Progenitor cell of endocrine pancreas (in vitro differentiated cells): ENCODE measurements at places on chromosomes 4 and X.

GRCh38 chr4:158327525-158327924 lies 117.2 kb downstream of the TMEM144 start:
- no peak overlapping the region for H3K4me3 ChIP-seq
- H3K4me1 ChIP-seq: no peaks in the 10 kb centered on the region
- H3K27ac ChIP-seq: no peak overlapping the region
- DNase-seq: no peak

GRCh38 chr4:105241451-105241850 lies 94.8 kb downstream of the TET2 start:
- no peaks in the 10 kb centered on the region for H3K27me3 ChIP-seq
- H3K36me3 ChIP-seq: peaks cover 21% of the 10 kb centered on the region
- H3K4me3 ChIP-seq: no peak overlapping the region
- no peak overlapping the region for H3K27ac ChIP-seq
- H3K4me1 ChIP-seq: no peaks in the 10 kb centered on the region
- DNase-seq: no peak

GRCh38 chr4:67765401-67765800 lies 11.2 kb upstream of the GNRHR start:
- no peaks in the 10 kb centered on the region for H3K27me3 ChIP-seq
- peaks cover 3% of the 10 kb centered on the region for H3K4me1 ChIP-seq
- no peak overlapping the region for H3K4me3 ChIP-seq

- H3K4me1 ChIP-seq: peaks cover 5% of the 10 kb centered on the region
- peak overlapping the region; percentile 9 for H3K27ac ChIP-seq
- no peak overlapping the region for H3K4me3 ChIP-seq
- DNase-seq: no peak
- H3K36me3 ChIP-seq: no peaks in the 10 kb centered on the region
Measured at GRCh38 chr4:57501720-57502119, 391.5 kb upstream of the IGFBP7 start.

- no peak overlapping the region for H3K4me3 ChIP-seq
- H3K27ac ChIP-seq: no peak overlapping the region
- H3K36me3 ChIP-seq: peaks cover 9% of the 10 kb centered on the region
Measured at GRCh38 chrX:17566740-17567139, 170.6 kb upstream of the SCML1 start.

DNA sequence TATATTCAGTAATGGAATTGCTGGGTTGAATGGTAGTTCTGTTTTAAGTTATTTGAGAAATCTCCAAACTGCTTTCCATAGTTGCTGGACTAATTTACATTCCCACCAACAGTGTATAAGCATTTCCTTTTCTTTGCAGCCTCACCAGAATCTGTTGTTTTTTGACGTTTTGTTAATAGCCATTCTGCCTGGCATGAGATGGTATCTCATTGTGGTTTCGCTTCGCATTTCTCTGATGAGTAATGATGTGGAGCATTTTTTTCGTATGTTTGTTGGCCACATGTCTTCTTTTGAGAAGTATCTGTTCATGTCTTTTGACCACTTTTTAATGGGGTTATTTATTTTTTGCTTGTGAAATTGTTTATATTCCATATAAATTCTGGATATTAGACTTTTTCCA lies 13.6 kb upstream of the MAGED4B start:
- H3K4me3 ChIP-seq: no peak overlapping the region
- DNase-seq: no peak
- H3K4me1 ChIP-seq: no peaks in the 10 kb centered on the region
- peaks cover 1% of the 10 kb centered on the region for H3K36me3 ChIP-seq

DNA sequence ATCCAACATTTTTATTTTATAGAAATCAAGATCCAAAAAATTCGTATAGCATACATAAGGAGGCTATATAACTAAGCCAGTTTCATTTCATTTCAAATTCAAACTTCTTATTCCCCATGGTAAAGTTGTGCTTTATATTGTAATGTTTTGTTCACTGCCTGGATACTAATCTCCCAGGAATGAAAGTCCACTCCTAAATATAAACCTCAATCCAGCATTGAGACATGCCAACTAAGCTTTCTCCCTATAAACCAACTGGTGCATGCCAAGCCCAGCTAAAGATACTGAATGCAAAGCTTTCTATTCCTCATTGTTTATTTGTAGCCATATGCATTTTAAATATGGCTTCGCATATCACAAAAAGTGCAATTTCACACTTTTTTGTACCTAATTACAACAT lies 63.8 kb upstream of the INPP4B start:
- H3K27me3 ChIP-seq: no peaks in the 10 kb centered on the region
- no peaks in the 10 kb centered on the region for H3K36me3 ChIP-seq
- H3K4me3 ChIP-seq: no peak overlapping the region
- no peak overlapping the region for H3K27ac ChIP-seq
- no peak for DNase-seq

DNA sequence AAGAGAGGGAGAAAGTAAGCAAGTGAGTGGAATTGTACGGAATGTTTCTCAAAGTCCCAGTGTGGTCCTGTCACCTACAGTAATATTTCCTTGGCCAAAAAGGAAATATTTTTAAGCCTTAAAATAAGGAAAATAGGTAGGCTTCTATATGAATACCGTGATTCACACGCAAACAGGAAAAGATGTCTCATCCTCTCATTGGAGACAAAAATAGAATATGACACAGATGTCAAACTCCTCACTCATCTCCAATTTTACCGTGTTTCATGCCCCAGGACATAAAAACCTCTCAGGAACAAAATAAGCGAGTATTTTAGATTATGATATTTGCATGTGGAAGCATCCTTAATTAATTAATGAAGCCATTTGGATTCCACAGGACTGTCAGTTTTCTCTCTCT lies 1269.5 kb downstream of the RAPGEF2 start:
- H3K36me3 ChIP-seq: no peaks in the 10 kb centered on the region
- H3K27me3 ChIP-seq: no peaks in the 10 kb centered on the region
- no peaks in the 10 kb centered on the region for H3K4me1 ChIP-seq

- H3K4me1 ChIP-seq: peaks cover 7% of the 10 kb centered on the region
- no peak overlapping the region for H3K27ac ChIP-seq
- H3K4me3 ChIP-seq: no peak overlapping the region
- DNase-seq: no peak
- H3K36me3 ChIP-seq: no peaks in the 10 kb centered on the region
Measured at GRCh38 chr4:138512756-138513155, 270.6 kb upstream of the SLC7A11 start.

DNA sequence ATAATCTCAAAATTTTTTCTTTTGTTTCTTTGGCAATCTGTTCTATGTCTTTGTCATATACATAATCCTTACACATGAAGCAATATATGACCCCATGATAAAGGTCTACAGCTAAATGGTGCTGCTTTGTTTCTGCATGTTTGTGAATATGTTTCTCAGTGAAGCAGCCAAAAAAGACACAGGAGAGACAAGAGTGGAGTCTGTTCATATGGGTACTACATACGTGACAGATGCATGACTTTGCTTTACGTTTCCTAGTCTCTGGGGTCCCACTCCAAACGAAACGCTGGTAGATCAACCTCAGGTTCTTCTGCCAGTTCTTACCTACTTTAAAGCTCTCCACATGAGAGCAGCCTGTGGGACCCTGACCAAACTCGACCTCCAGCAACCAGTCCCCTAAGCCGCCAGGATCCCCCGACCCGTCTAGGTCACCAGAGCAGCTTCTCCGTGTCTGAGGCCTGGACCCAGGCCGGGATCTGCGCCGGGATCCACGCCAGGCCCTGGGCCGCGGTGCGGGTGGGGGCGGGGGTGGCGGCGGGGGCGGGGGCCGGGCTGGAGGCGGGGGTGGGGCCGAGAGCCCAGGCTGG lies 1.5 kb downstream of the USP51 start:
- H3K27ac ChIP-seq: peak overlapping the region; percentile 87
- H3K4me3 ChIP-seq: peak overlapping the region; percentile 89
- DNase-seq: no peak
- peaks cover 2% of the 10 kb centered on the region for H3K36me3 ChIP-seq
- H3K27me3 ChIP-seq: no peaks in the 10 kb centered on the region
- H3K4me1 ChIP-seq: no peaks in the 10 kb centered on the region

GRCh38 chr4:89563431-89563830 lies 255.8 kb upstream of the GPRIN3 start:
- no peak overlapping the region for H3K4me3 ChIP-seq
- H3K36me3 ChIP-seq: no peaks in the 10 kb centered on the region
- no peaks in the 10 kb centered on the region for H3K27me3 ChIP-seq
- H3K4me1 ChIP-seq: peaks cover 25% of the 10 kb centered on the region
- H3K27ac ChIP-seq: no peak overlapping the region

- H3K4me1 ChIP-seq: no peaks in the 10 kb centered on the region
- H3K4me3 ChIP-seq: no peak overlapping the region
- no peak overlapping the region for H3K27ac ChIP-seq
- H3K36me3 ChIP-seq: peaks cover 2% of the 10 kb centered on the region
Measured at GRCh38 chr4:186201535-186202230, 10.3 kb downstream of the CYP4V2 start.

GRCh38 chrX:76815754-76816153 lies 388.2 kb downstream of the MAGEE1 start:
- H3K27me3 ChIP-seq: no peaks in the 10 kb centered on the region
- H3K4me3 ChIP-seq: no peak overlapping the region
- H3K36me3 ChIP-seq: no peaks in the 10 kb centered on the region
- DNase-seq: no peak
- no peaks in the 10 kb centered on the region for H3K4me1 ChIP-seq
- H3K27ac ChIP-seq: no peak overlapping the region

DNA sequence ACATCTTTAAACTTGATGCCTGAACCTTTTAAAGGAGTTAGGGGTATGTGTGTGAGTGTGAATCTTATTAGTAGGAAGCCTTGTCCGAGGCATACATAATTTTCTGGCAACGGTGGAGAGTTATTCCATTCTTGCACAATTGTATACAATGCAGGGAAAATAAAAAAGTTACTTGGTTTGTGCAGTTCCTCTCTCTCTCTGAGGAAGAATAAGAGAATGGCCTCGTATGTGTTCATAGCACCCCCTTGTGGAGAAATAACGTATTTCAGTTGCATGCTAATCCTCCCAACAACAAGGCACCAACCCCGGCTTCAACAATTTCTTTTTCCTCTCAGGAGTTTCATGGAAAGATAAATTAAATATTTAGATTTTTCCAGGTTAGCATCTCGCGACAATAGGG lies 33.7 kb upstream of the FGF13 start:
- DNase-seq: peak; percentile 30
- H3K4me3 ChIP-seq: no peak overlapping the region
- H3K4me1 ChIP-seq: peaks cover 8% of the 10 kb centered on the region
- no peak overlapping the region for H3K27ac ChIP-seq

DNA sequence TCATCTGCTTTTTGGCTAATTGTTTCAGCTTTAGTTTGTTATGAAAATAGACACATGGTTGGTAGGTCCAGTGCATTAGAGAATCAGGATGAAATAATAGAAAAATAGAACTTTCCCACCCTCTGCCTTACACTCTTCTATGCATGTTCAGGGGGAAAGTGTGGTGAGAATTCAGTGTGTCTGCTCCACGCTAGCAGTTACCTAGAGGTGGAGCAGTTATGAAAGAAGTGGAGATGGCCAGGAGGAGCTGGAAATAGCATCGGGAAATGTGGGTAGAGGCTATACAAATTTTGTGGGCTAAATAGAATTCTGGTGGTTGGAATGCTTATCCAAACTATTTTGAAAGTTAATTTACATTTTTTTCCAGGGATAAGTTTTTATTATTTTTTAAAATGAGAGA lies 91.4 kb upstream of the MAD2L1 start:
- H3K27ac ChIP-seq: no peak overlapping the region
- H3K36me3 ChIP-seq: no peaks in the 10 kb centered on the region
- no peak overlapping the region for H3K4me3 ChIP-seq
- DNase-seq: no peak
- no peaks in the 10 kb centered on the region for H3K27me3 ChIP-seq

DNA sequence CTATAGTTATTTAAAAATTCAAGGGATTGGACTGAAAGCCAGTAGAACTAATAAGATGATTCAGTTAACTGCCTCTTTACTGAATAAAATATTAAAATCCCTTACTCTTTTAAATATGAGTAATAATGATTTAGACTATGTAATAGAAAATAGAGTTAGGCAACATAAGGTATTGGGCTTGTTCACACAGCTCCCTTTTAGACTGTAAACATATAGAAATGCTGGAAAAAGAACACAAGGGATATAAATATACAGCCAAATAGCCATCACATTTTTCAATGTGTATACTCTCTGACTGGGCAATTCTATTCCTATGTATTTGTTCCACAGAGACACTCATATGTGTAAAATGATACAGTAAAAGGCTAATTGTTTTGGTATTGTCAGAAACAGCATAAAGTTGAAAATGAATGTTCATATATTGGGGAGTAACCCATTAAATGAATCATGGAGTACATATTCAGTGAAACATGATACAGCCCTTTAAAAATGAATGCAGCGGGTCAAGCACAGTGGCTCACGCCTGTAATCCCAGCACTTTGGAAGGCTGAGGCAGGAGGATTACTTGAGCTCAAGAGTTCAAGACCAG lies 129.8 kb downstream of the TBC1D19 start:
- no peak overlapping the region for H3K4me3 ChIP-seq
- H3K27me3 ChIP-seq: no peaks in the 10 kb centered on the region
- H3K4me1 ChIP-seq: peaks cover 2% of the 10 kb centered on the region

GRCh38 chr4:8041172-8041571 lies 101.5 kb upstream of the AFAP1 start:
- no peak overlapping the region for H3K27ac ChIP-seq
- no peaks in the 10 kb centered on the region for H3K36me3 ChIP-seq
- no peak for DNase-seq
- H3K4me1 ChIP-seq: peaks cover 22% of the 10 kb centered on the region

DNA sequence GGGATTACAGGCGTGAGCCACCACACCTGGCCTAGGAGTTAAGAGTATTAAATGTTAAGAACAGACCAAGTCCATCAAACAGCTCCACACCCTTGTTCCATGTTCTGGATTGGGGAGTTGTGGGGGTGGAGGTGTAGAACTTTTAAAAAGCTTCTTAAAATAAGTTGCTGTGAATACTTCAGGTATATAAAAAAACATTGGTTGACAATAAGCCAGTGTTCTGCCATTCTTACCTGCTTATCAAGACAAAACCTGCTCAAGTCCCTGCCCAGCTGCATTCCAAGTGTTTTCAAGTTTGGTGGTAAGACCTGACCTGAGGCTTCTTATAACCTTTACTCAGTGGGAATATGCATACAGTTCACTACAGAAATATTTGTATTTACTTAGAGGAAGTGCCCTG lies 6.4 kb downstream of the RBM3 start:
- no peaks in the 10 kb centered on the region for H3K27me3 ChIP-seq
- DNase-seq: no peak
- peaks cover 15% of the 10 kb centered on the region for H3K36me3 ChIP-seq
- H3K27ac ChIP-seq: no peak overlapping the region
- H3K4me3 ChIP-seq: no peak overlapping the region

GRCh38 chr4:115332078-115332477 lies 218.7 kb upstream of the NDST4 start:
- no peak overlapping the region for H3K4me3 ChIP-seq
- H3K36me3 ChIP-seq: no peaks in the 10 kb centered on the region
- no peak overlapping the region for H3K27ac ChIP-seq
- no peaks in the 10 kb centered on the region for H3K4me1 ChIP-seq

DNA sequence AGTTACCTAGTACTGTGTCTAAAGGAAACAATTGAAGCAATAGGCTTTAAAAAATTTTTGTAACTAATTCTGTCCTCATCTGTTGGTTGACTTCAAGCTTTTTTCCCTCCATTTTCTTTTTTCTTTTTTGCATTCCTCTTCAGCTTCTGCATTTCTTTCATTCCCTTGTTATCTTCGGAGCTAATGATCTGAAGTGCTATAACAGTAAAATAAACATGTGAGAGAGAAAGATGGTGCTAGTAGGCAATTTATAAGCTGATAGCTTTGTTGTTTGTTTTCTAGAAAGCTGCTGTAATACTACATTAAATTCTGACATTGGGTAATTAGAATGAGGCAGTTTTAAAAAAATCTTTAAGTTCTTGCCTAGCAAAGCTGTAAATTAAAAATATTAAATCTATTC lies 37.1 kb downstream of the PTPN13 start:
- no peak for DNase-seq
- no peak overlapping the region for H3K4me3 ChIP-seq
- peak overlapping the region; percentile 54 for H3K27ac ChIP-seq
- peaks cover 15% of the 10 kb centered on the region for H3K36me3 ChIP-seq
